ENCODE measurements at places on chromosomes 2 and 18.

DNA sequence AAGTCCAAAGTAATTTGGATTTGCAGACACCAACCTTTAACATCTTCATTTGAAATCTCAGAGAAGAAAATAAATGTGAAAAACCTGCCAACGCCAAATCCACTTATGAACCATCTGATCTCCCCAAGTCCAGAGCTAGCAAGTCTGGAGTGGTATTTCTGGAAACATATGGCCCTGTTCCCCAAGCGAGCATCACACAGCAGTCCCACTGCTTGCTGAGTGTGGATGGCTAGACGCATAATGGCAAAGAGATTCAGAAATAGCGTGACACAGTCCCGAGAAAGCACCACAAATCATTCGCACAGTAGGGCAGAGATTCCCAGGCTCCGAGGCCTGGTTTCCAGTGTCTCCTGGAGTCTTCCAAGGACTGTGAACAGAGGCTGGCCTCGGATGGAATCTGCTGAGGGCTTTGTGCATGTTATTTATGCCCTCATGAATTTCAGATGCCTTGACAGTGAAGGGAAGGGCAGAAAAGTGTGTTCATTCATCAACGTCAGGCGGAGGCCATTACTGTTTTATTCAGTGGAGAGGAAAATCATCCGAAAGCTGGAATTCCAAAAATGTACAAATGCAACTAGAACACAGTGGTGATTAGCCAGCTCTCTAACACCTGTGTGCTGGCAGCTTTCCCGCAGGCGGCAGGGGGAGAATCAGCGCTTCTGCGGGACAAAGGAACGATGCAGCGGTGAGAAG is 417.0 kb downstream of the EIPR1 start:
- no peak for DNase-seq

- DNase-seq: no peak
These were observed 2.7 kb downstream of the ST8SIA5 start for GRCh38 chr18:46754188-46754587.

DNA sequence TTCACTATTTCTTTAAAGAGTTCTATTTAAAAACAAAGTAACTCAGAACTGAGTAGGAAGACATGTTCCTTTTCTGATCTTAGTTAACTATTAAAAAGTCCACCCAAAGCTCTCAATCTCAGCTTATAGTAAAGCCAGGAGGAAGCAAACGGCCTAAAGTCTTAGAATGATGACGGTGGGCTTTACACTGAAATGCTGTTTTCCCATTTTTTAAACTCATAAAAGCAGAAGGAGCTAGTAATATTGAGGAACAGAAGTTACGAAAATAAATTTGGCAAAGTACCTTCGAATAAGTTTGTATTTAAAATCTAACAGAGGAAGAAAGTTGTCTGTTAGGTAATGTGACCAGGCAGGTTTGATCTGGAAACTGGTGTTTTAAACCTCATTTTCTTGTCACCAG is 111.1 kb downstream of the ZNF532 start:
- DNase-seq: no peak

- DNase-seq: no peak
These were observed 223.9 kb upstream of the TCF4 start for GRCh38 chr18:55811925-55812324.

GRCh38 chr2:83364264-83364663 is 1094.8 kb downstream of the SUCLG1 start:
- DNase-seq: peak; percentile 74

- no peak for DNase-seq
These were observed 334.1 kb downstream of the GBX2 start for GRCh38 chr2:235833971-235834620.

- DNase-seq: peak; percentile 81
These were observed 33.6 kb upstream of the CHRNA1 start for GRCh38 chr2:174797781-174798276.

- no peak for DNase-seq
These were observed 28.2 kb downstream of the RBMS1 start for GRCh38 chr2:160465406-160465805.

DNA sequence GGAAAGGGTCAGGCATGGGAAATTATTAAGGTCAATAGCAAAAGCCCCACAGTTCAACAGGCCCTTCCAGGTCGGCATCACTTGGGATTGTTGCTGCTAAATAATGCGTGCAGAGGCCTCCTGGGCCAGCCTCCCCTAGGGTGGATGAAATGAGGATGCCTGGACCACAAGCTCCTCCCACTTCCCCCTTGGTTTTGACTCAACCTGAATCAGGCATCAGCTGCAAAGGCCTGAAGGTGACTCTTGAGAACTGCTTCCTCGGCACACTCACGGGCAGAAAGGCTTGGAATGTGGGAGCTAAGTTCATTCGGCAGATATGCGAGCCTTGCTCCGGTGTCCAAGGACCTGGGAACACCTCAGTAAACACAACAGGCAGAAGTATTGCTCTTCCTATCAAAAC is 69.3 kb downstream of the MBP start:
- no peak for DNase-seq

DNA sequence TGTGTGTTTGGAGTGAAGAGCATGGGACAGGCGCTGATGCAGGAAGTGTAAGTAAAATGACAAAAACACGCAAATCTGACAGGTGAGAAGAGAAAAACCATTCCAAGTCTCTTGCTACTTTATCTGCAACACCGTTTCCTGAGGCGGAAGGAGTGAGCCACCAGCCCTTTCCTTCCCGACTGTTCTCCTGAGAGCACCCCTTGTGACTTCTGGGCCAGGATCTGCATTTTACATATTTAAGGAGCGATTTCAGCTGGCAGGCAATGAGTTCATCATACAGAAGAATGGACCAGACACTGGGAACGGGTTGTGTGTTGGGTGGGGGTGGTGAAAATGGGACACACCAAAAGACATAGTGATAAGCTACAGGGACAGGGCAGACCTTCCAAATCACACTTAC is 277.3 kb downstream of the TGIF1 start:
- DNase-seq: no peak

DNA sequence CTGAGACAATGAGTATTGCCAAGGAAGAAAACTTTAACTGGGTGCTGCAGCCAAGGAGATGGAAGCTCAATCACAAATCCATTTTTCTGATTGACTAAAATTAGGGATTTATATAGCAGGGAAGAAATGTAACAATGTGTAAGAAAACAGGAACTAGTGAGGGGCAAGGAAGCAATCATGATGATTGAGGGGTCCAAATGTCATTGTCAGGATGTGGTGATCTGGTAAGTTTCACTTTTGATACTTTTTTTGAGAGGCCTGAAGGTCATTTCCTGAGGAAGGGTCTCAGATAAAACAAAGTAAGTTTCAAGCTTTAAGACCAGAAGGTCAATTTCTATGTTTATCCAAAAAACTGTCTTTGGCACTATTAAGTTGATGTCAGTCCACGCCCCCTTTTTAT is 12.0 kb upstream of the GCC2 start:
- DNase-seq: no peak

DNA sequence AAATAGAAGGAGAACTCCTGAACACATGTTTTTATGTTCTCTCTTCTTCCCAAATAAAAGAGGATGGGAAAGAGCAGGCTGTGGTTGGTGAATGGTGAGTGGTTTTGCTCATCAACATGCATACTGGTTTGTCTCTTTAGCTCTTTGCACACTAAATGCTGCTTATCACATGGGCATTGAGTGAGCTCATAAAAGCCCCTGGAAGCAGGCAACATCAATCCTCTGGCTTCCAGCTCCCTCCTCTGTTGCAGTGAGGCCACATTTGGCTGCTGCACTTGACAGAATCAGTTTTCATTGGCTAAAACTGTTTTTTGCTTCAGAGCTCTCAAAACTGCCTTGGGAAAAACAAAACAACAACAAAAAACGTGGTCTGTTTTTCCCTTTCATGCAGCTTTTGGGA is 1308.2 kb upstream of the NRXN1 start:
- DNase-seq: no peak

DNA sequence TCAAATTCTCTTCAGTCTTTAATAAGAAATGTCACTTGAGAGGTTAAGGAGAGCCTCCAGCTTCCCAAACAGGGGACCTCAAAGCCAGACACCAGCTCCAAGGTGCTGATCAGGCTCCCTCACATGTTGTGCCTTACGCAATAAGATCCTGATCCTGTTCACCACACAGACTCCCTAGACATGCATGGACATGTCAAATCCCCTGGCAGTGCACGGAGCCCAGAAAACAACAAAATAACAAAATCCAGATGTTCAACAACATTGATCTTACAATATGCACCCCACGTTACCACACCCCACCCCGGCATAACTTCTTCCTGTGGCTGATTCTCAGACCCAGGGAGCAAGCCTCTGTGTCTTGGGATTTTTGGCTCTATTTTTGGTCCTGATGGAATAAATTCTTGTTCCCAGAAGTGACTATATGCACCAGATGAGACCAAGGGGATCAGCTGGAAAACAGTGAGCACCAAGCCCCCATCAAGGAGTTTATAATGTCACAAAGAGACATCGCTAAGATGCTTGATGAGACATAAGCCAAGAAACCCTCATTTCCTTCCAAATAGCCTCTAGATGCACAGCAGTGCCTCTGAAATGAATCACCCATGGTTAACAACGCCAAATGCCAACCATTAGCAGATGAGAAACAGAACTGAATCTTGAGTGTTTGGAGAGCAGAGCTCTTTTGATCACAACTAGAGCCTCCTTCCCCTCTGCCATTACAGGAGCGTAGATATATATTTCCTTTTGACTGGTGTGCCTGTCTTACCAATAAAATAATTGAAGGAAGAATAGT is 198.2 kb downstream of the PRKCE start:
- peak; percentile 90 for DNase-seq

- DNase-seq: no peak
These were observed 1252.7 kb upstream of the FAM98A start for GRCh38 chr2:34851804-34852203.

- no peak for DNase-seq
These were observed 72.3 kb downstream of the ACVR2A start for GRCh38 chr2:147917161-147917560.

DNA sequence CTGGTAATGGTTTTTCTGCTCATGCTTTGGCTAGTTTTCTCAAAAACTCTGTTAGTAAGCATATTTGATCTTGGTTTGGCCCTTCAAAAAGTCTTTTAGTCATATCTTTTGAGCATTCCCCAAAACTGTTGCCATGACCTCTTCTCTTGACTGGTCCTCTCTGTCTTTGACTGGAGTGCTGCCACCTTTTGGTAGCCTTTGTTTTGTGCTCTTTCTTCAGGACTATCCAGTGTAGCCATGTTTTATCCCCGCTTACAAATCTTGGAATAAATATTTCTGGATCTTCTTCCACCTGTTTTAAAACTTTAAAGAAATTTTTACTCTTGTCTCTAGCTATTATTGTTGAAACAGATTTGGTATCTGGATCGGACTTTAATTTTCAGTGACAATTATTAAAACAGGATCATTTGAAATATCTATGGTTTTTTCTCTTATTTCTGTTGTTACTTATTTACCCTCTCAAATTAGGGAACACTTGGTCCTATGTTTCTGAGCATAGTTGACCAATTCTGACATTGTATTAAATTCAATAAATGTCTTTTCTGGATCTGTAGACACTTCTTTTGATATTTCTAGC is 965 bp upstream of the ELOA2 start:
- DNase-seq: peak; percentile 70

All from adipocyte (in vitro differentiated cells).